ENCODE measurements at places on chromosomes 13 and 19.

DNA sequence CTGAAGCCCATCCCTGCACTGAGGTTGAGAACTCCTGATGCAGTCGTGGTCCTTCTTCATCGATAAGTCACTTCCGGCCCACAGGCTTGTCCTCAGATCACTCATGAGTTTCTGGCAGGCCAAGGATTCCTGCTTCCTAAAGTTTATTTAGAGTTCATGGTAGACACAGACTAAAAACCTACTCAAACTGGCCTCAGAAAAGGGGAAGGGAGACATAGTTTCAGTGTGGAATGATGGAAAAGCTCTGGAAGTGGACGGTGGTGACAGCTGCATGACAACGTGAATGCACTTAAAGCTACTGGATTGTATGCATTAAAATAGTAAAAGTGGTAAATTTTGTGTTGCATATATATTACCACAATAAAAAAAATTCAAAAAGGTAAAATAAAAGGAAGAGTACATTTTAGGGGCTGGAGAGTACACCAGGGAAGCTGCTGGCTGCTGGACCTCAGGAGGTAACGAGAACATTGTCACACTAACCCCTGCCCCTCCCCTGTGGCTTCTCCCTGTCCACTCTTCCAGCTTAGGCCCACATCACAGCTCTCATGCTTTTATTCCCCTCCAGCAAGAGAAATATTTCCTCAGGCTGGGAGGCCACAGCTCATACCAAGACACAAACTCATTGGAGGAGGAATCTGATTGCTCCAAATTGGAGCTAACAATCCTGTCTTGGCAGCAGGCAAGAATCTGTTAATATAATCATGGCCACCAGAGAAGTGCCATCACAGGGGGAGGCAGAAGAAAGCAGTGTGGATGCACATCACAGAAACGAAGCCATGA is 741.0 kb downstream of the UQCRFS1 start:
- H3K36me3 ChIP-seq: no peaks in the 10 kb centered on the region
- no peak for DNase-seq
- no peak overlapping the region for H3K4me3 ChIP-seq

DNA sequence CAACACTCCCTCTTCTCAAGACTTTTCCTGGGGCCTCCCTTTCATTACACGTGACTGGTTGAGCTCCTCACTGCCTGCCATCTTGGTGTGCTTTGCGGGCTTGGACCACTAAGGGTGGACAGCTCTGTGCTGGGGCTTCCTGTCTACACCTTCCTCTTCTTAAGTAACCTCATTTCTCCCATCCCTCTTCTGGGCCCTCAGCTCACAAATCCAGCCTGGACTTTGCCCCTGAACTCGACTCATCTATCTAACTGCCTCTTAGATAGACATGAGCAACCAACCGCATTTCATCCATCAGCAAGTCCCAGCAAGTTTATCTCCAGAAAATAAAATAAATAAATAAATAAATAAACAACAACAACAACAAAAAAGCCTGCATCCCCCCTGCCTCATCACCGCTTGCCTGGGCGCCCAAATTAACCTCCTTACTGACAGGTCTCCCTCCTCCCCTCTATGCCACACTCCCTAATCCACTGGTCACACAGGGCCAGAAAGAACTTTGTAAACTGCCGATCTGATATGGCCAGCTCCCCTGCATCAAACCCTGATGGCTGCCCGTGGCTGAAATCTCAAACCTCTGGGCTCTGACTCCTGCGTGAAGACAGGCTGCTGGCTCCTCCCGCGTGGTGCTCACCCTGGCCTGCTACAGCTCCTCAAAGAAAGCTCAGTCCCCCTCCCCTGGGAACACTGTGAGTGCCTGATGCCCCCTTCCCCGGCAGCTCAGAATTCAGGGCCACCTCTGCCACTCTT is 7.8 kb downstream of the ISOC2 start:
- peaks cover 17% of the 10 kb centered on the region for H3K4me1 ChIP-seq
- H3K4me3 ChIP-seq: peak overlapping the region; percentile 31
- H3K36me3 ChIP-seq: peaks cover 4% of the 10 kb centered on the region
- H3K27ac ChIP-seq: peak overlapping the region; percentile 70
- no peak for DNase-seq

DNA sequence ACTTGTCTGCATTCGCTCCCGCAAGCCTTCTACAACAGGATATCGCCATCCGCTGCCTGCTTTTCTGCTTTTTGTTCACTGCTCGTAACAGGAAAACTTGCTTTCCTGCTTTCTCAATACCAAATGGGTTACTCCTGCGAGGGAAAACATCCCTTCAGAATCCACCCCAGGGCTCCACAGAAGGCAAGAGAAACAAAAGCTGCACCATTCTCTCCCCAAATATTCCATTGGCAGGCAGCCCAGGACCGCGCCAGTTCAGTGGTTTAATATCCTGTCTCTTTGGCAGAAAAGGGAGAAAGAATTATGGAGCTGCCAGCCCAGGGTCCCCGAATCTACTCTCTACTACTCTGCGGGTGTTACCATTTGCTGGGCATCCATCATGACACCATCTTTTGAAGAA is 84.7 kb upstream of the DOCK9 start:
- no peak for DNase-seq
- no peak overlapping the region for H3K4me3 ChIP-seq
- H3K27ac ChIP-seq: no peak overlapping the region
- H3K27me3 ChIP-seq: no peaks in the 10 kb centered on the region
- H3K4me1 ChIP-seq: peaks cover 46% of the 10 kb centered on the region

DNA sequence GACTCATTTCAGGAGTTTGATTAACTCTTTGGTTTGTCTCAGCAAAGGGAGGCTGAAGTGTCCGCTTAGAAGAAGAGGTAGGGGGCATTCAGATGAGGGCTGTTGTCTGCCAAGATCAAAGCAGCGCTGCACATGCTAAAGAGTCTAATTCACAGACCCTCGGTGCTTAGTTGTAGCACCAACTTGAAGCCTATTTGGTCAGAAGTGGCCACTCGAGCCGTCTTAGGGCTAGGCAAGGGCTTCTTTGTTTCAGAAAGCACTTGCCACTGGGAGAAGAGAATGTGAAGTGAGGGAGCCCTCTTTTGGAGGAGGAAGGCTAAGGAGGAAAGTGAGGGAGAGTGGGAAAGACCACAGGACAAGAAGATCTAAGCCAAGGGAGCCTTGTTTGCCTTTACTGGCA is 313.4 kb upstream of the TMTC4 start:
- H3K27me3 ChIP-seq: peaks cover 7% of the 10 kb centered on the region
- no peak overlapping the region for H3K4me3 ChIP-seq
- H3K27ac ChIP-seq: no peak overlapping the region
- peaks cover 6% of the 10 kb centered on the region for H3K36me3 ChIP-seq

DNA sequence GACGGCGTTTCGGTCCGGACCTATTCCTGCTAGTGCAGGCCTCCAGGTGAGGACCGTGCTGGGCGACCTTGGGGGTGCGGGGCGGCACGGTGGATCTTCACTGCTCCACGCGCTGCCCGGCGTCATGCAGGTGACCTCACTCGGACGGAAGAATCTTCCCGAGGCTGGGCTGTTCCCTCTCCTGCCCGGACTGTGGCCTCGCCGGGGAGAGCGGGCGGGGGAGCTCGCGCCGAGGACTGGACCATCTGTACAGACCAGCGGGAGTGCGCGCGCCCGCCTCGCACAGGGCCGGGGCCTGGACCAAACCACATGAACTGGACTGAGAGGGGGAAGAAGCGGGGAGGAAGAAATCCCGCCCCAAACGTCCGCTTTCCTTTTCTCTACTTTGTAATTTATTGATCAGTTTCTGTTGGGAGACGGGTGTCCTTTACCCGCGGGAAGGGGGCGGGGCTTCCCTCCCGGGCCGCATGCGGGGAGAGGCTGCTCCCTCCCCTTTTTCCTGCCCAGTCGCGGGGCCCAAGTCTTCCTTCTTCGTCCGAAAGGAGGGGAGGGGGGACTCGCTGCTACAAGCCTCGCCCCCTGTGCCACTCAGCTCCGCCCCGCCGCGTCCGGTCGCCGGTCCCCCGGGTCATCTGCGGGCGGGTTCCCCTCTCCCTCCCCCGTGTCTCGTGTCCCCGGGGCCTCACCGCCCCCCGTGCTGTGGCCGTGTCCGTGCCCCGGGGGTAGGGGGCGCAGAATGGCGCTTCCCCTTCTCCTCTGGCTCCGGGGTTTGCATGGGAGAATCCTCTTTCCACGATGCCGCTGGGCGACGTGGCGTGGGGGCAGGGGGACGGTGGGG is 4.9 kb downstream of the HRC start:
- peaks cover 100% of the 10 kb centered on the region for H3K27me3 ChIP-seq
- H3K36me3 ChIP-seq: peaks cover 10% of the 10 kb centered on the region
- H3K27ac ChIP-seq: no peak overlapping the region
- H3K4me3 ChIP-seq: peak overlapping the region; percentile 84

GRCh38 chr13:42649831-42650230 is 75.9 kb downstream of the TNFSF11 start:
- H3K27ac ChIP-seq: no peak overlapping the region
- DNase-seq: no peak
- H3K4me3 ChIP-seq: no peak overlapping the region
